Mammary epithelial cell (primary cell): ENCODE measurements at places on chromosomes 5 and 9. TPM values are rescaled to one million over a fixed set of nuclear protein-coding genes. Genes with fewer than 3 reads are reported as not detected.

DNA sequence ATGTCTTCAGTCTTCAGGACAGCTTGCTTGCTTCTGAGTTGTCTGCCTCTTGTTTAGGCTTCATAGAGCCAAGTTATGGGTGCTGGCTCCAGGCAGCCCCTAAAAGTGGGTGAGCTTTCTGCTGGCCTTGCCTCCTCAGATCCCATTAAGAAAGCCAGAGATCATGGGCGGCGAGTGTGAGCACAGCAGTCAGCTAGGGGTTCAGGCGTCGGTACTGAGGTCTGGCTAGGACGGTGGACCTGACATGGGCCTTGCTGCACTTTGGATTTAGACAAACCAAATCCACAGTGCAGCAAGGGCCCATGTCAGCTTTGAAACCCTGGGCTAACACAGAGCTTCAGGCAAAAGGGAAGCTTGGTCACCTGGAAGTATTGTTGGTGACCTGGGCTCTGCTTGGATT lies 17.6 kb downstream of the PSAT1 start:
- no peak for DNase-seq

GRCh38 chr9:117138231-117138630 lies 276.6 kb downstream of the ASTN2 start:
- no peak for DNase-seq

GRCh38 chr9:91202736-91203283 lies 158.9 kb downstream of the AUH start:
- DNase-seq: no peak

The CMBL gene
- 28.8 TPM for polyA plus RNA-seq

DNA sequence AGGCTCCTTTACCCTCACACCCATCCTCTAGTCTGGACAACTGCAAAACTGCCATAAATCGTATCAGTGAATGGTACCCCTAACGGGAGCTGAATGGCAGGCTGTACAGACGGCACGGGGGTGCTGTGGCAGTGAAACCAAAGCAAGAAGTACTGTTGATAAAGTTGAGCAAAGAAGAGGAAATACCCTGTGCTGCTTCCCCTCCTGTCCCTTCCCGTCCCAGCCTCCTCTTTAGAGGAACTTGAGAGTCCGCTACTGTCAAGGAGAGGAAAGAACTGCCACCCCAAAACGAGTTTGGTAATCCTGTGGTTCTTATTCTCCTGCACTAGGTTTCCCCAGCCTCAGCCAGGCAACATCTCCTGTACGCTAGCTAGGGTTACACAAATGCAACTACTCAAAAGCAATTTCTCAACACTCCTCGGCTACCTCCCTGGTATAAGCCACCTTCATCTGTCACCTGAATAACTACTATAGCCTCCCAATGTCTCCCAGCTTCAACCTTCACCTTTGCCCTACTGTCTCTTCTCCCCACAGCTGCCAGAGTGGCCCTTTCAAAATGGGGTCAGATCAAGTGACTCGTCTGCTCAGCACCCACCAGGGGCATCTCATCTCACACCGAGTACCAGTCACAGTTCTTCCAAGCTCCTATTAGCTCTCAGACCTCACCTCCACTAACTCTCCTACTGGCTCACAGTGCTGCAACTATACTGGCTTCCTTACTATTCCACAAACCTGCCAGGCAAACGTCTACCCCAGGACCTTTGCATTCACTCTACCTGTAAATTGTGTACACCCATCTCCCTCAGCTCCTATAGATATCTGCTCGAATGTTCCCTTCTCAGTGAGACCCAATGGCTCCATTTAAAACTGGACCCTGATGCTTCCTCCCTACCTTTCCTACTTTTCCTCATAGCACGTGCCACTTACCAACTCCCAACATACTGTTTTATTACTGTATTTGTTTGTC lies 4.1 kb downstream of the GLRX start:
- no peak for DNase-seq

- DNase-seq: peak; percentile 79
Observed at GRCh38 chr5:173302546-173303155, 25.6 kb downstream of the STC2 start.

The RNF183 gene
- 0.18 TPM for polyA plus RNA-seq

DNA sequence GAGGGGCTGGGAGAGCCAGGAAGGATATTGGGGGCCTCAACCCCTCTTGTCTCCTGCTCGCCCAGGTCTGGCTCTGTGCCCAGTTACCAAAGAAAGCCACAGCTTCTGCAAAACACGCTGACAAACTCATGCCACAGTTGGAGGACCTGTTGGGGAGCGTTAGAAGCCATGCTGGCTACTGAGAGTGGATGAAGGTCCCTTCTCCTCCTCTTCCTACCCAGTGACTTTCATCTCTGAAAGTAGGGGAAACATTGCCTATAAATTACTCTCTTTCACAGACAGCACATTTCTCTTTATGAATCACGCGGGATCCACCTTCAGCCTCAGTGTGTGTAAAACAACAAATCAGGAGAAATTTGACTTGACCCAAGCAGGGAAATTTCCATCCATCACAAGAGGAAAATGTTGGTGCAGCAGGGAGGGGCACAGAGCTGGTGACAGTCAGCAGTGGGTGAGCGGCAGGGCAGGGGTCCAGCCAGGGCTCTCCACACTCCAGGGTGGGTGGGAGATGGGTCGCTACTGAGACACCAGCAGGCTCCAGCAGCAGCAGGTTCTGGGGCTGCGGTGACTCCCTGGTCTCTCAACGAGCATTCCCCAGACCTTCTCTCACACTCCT lies 181.9 kb downstream of the FGF18 start:
- DNase-seq: no peak

GRCh38 chr5:177403102-177403791 lies 2.8 kb upstream of the PFN3 start:
- DNase-seq: peak; percentile 19

DNA sequence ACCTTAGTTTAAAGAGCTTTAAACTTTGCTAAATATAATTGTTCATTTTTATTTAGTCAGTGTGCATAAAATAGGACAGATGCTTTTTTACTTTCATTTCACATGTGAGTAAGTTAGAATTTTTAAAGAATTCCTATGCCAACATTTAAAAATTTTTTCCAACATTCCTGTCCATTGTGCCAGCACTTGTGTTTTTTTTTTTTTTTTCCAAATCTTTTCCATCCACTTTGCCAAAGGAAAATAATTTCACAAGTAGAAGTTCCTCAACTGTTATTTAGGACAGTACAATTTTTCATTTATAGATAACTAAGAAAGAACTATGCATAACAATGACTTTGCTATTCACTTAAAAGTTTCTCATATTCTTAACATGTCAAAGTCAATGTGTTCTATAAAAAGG lies 189.5 kb downstream of the ADAMTS6 start:
- no peak for DNase-seq

- no peak for DNase-seq
Observed at GRCh38 chr5:100899675-100900074, 3.4 kb downstream of the ST8SIA4 start.

The ZNF883 gene
- 1.8 TPM for polyA plus RNA-seq

The PARP8 gene
- polyA plus RNA-seq: 15.4 TPM

DNA sequence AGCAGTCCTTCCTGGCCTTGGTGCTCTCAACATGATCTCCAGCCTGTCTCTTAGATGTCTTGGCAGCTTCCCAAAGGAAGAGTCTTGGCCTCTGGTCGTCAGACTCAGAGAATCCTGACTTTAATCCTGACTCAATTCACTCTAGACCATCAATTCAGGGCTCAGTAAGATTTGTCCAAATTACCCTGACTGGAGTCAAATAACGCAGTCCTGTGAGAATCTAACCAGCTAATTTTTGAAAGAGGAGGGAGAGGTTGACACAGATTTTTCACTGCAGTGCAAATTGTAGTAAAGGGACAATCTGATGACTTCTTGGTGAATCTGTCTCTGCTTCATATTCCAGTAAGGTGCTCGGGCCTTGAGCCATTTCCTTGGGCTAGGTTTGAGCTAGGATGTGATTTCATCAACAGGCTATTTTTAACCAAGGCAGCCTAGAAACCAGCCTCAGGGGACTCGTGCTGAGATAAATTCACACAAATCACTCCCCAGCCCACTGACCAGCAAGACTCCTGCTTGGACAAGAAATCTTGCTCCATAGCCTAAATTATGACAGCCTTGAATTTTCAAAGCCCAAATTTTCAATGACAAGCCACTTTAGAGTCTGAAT lies 257.4 kb downstream of the ENC1 start:
- DNase-seq: peak; percentile 70

DNA sequence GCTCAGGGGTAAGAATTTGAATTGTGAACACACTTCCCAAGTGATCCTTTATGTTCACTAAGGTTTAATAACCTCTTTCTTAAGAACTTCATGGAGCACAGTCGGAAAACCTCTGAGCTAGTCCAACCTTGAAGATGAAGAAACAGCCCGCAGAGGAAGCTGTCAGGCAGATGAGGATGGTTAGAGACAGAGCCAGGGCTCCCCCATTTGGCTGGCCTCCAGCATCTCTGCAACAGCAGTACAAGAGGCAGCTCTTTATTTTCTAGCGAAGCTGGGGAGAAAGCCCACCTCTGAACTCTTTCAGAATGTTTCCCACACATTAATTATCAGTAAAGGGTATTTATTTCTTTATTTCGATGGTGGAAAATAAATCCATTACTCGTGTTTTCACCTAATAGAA lies 350.8 kb downstream of the DMRT2 start:
- DNase-seq: no peak

- no peak for DNase-seq
Observed at GRCh38 chr9:132143359-132143758, 18.5 kb upstream of the NTNG2 start.

- no peak for DNase-seq
Observed at GRCh38 chr5:600886-601541, 11.1 kb upstream of the CEP72 start.

DNA sequence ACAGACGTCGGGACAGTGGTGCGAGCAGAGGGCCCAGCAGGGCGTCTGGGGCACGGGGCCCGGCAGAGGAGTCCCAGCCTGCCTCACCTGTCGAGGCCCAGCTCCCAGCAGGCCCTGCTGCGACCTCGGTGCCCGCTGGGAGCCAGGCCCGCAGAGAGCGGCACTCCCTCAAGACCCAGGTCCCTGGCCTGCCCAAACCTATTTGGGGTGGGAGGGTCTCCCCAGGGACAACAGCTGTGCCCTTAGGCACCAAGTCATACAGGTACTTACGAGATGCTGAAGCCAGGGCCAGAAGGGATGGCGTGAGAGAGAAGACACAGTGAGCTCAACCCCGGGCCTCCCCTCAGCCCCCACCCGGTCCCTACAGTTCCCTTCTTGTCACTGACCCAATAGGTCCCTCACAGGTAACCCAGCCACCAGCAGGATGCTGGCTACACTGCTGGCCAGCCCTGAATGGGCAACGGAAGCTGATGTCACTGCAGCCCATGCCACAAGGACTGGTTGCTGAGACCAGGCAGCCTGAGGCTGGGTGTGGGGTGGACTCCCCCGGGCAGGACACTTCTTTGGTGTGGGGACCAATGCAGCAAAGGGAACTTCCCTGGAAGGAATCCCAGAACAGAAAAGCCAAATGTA lies 3.7 kb downstream of the NSMF start:
- no peak for DNase-seq

- no peak for DNase-seq
Observed at GRCh38 chr9:112887381-112887780, 3.3 kb downstream of the SLC46A2 start.

The EMB gene
- polyA plus RNA-seq: 34.7 TPM

DNA sequence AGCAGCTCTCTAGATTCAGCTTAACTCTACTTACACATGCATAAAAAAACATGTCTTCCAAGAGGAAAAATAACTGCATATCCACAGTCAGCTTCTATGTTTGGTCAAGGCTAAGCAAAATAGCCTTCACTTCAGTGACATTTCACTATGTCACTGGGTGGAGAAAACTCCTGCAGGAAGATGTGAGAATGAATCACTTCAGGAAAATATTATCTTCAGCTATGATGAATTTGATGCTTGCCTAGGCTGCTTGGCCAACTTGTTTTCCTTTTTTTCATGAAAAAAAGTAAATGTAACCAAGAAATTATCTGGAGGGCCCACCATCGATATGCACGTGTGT lies 143.0 kb upstream of the ZNF608 start:
- DNase-seq: no peak

GRCh38 chr9:72952914-72953313 lies at the start of gene ALDH1A1:
ALDH1A1 (minus strand) TSS chr9:72953053; CDS start chr9:72953000, 53 bp downstream.
- peak; percentile 10 for DNase-seq

- peak; percentile 85 for DNase-seq
Observed at GRCh38 chr9:125632321-125633115, 74.5 kb downstream of the MAPKAP1 start.

The SPEF2 gene
- 0.99 TPM for polyA plus RNA-seq
